ENCODE measurements at places on chromosomes 1 and 21. TPM values are rescaled to one million over a fixed set of nuclear protein-coding genes. Genes with fewer than 3 reads are reported as not detected.
A peak's percentile ranks its signal among the peaks of the same experiment; 100 is the strongest.

GRCh38 chr1:195238313-195238712, 1369.9 kb downstream of the KCNT2 start:
- DNase-seq, result peak; percentile 64

DNA sequence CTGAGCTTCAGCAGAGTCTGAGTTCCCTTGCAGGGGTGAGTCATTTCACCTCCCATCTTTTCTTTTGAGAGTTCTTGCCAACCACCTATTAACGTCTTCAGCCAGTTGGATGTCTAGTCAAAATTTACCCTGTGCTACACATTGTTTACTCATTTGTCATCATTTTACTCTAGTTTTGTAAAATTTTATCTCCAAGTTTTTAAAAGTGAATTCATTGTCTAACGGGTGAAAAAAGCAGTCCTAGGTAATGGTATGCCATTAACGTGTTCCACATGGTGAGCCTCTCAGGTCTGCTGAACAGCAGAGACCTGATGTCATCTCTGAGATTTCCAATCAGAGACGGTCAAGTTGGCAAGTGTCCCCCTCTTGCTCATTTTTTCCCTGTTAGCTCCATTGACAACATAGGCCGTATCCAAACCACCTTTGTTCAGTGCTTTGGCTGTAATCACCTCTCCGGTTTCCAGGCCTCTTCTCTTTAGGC, 85.4 kb downstream of the TBX15 start:
- no peak for DNase-seq

GRCh38 chr21:42289926-42290325, 25.3 kb downstream of the TFF3 start:
- DNase-seq, result peak; percentile 79

DNA sequence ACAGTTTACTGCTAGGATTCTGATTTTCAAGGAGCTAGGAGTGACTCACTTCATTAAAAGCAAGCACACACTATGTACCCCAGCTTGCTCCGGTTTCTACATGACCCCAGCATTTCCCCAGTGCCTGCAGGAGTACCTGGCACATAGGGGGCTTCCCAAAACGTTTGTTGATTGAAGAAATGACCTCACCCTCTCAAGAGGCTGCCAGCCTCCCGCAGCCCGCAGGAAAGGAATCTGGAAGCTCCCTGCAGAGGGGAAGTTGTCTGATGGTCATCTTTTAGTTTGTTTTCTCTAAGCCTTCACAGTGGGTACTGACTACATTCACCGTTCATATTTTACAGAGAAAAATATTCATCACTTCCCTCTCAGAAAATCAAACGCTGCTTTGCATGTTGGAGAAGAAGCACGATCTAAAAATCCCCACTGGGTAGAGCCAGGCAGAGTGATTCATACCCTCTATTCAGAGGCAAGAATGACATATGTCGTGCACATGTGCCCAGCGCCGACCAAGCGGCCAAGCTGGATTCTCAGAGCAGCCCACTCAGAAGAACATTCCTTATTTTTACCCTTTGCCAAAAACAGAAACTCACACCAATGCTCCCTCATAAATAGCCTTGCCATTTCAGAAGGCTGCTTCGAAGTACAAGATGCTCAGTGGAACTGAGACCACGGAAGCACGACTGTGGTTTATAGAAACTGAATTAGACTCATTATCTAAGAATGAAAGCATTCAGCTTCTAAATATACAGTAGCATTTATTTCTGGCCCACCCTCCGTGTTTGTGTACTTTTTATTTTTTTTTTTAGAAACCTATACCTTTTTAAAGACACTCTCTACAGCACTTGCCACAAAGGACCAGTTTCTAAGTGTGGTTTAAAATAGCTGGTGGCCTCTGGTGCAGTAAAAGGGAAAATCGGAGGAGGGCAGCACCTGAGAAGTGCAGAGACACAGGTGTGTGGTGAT, 143.2 kb downstream of the MIS18A start:
- DNase-seq, result no peak

- no peak for DNase-seq
Observed at GRCh38 chr1:52204696-52205095, 62.8 kb downstream of the ZFYVE9 start.

DNA sequence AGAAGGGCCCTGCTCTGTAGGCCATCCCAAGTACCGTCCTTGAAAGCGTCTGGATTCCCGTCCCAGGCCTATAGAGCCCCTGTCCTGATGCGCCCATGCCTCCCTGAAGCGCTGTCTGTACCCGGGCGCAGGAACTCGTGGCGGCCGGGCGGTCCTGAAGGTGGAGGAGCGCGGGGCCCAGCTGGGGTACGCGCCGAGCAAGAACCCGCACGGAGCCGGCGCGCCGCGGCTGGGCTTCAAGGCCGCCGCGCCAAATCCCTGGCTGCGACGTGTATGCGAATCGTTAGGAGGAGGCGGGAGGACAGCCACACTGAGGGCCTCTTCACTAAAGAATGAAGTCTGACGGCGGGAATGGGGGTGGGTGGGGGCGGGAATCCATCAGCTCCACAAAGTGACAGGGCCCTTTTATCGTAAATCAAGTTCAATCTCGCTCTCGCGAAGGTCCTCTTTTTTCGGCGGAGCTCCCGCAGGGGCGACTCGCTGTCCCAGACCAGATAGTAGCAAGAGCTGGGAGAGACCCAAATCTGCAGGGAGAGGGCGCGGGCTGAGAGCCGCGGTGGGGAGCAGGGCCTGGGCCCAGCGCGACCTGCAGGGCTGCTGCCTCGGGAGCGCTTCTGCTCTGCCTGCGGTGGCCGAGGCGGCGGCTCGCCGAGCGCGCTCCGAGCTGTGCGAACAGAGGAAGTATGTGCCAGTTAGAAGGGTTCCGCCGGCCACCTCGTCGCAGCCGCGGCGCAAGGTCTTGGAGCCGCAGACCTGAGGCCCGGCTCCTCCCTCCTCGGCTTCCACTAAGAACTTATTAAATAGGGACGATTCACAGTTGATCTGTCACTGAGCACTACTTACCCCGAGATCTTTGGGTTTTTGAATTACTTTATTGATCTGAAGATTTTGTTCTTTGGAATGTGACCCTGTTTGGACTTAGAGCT, 10.4 kb downstream of the BARHL2 start:
- no peak for DNase-seq

DNA sequence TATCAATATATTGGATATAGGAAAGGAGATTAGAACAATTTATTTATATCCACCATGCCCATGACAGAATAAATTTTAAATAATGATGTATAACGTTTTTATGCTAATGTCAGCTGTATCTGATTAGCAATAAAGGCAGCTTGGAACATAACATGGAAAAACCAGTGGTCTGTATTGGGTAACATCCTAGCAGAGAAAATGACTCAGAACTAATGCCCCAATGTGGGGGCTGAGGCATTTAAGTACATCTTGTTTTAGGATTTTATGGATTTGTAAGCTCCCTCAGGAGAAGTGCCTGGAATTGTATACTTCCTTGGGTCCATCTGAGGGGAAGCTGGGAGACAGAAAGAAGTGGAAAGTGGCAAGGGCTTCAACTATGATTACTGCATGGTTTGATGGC, 82.3 kb downstream of the HMCN1 start:
- no peak for DNase-seq

DNA sequence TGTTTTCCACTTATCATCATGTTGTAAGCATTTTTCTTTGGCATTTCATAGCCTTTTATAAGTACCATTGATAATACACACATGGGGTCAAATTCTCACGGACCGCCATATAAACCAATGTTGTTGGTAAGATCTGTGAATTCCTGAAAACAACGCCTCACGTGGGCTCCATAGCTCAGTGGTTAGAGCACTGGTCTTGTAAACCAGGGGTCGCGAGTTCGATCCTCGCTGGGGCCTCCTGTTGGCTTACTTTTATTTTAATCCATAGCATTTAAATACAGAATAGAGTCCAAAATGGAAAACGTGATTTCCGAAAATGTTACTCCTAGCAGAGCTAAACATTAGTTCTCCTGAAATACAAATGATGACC, 83.1 kb downstream of the HHIPL2 start:
- no peak for DNase-seq

GRCh38 chr1:88378560-88378959, 305.5 kb upstream of the PKN2 start:
- no peak for DNase-seq

GRCh38 chr1:201761871-201762270, 67.1 kb upstream of the IPO9 start:
- DNase-seq, result no peak

DNA sequence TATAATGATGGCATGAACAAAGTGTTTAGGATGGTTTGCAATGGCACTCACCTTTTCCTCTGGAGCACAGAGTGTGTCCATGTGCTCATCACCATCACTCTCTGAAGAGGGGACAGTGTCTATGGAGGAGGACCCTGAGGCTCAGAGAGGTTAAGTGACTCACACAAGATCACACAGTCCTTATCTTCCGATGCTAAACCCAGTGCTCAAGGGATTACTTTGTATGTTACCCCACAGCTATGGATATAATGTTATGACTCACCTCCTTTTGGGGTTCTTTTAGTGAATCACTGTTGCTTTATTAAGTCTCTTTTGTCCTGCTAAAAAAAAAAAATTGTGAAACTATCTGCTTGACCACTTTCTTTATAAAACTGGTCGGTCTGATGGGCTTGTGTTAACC, 67.6 kb downstream of the TENT5C start:
- no peak for DNase-seq

GRCh38 chr1:116679828-116680628, 12.5 kb upstream of the IGSF3 start:
- no peak for DNase-seq

DNA sequence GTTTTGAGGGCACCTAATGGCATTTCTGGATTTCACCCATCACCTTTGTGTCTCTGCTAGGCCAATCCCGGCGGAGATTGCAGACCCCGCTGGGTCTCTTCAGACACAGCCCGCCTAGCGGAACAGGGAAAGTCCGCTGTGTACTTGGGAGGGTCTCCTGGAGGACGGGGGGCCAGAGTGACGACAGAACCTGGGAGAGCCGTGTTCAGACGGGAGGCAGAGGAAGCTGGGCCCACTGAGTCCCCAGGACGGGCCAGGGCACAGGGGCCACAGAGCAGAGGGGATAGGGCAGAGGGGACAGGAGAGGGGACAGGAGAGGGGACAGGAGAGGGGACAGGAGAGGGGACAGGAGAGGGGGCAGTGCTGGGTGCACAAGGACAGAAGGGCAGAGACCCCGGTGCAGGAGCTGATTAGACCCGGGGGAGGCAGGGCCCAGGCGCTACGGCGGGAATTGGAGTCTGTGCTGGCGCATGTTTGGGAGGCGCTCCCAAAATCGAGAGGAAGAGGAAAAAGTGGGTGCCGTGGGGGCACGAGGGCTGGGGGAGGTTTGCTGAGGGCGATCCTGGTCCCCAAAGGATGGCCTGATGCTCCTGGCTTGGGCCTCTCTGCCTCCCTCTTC, 12.7 kb downstream of the TRPM2 start:
- no peak for DNase-seq

GRCh38 chr1:41508290-41508689, 23.8 kb upstream of the EDN2 start:
- DNase-seq, result no peak

GRCh38 chr1:20365421-20366055, 74.9 kb downstream of the VWA5B1 start:
- DNase-seq, result no peak

- DNase-seq, result no peak
Observed at GRCh38 chr1:67570486-67571143, 114.4 kb upstream of the GADD45A start.

Gene CACHD1
- 2.9 TPM for total RNA-seq

Gene FBXO44
- total RNA-seq, result 19.8 TPM

Gene SLC6A9
- 1.8 TPM for total RNA-seq

Gene PLA2G2C
- total RNA-seq, result not detected

Gene FTCD
- total RNA-seq, result 0.83 TPM

Gene CALML6
- 0.16 TPM for total RNA-seq

Gene OR2T11
- total RNA-seq, result not detected

Gene UMODL1
- total RNA-seq, result not detected

Gene SDHB
- total RNA-seq, result 260 TPM

Gene PTGFRN
- total RNA-seq, result 216 TPM

Gene KRTAP12-2
- not detected for total RNA-seq

Gene FAM20B
- 54.6 TPM for total RNA-seq

Gene OR2L3
- not detected for total RNA-seq

Gene SPATA45
- total RNA-seq, result not detected

Gene MARK1
- 22.0 TPM for total RNA-seq

Gene GBP6
- not detected for total RNA-seq

Gene RNF186
- total RNA-seq, result not detected
